ENCODE measurements at places on chromosomes 7 and 10.

DNA sequence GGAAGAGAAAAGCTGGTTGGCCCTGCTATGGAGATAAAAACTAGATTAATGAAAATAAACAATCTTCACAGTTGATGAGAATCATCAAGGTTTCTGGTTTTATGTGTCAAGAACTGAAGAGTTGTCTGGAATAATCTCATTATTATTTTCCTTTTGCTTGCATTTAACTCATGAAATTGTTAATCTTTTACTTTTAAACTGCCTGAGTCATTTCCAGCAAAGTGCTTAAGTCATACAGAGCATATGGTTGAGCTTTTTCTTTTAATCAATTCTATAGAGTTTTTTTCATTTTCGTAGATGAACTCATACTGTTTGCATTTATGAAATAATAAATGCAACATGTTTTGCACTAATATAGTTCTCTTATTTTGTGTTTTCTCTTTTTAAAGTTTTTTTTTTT, 747.9 kb downstream of the NXPH1 start:
- DNase-seq, result no peak

DNA sequence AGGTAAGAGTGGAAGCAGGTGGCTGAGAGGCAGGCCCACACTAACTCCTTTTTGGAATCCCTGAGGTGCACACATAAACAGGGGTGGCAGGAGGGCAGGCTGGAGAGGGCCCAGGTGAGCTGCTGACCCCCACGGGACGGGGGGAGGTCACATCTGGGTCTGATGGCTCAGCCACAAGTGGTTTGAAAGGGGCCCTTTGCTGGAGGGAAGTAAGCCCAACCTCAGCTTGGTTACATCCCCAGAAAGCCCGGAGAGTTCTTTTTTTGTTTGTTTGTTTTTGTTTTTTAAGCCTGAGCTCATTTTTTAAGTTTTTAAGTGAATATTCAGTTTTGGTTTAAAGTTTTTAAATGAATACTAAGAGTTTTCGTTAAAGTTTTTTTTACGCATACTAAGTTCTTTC, 72.8 kb upstream of the CUX1 start:
- DNase-seq, result no peak

DNA sequence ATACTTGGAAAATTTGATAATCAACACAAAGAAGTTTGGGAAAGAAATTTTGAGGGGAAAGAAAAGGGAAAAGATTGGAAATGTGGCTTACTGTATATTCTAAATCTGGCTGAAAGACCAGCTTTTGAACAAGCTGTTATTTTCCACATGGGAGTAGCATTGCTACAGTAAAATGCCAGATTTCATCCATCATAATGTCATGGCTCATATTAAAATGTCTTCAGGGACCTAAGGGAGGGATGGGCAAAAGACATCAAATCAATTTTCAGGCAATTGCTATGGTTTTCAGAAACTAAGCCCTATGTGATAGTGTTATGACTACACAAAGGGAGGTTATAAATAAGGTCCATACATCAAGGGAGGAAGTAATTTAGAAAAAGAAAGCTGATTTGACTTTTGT, 1116.9 kb upstream of the CELF2 start:
- no peak for DNase-seq

DNA sequence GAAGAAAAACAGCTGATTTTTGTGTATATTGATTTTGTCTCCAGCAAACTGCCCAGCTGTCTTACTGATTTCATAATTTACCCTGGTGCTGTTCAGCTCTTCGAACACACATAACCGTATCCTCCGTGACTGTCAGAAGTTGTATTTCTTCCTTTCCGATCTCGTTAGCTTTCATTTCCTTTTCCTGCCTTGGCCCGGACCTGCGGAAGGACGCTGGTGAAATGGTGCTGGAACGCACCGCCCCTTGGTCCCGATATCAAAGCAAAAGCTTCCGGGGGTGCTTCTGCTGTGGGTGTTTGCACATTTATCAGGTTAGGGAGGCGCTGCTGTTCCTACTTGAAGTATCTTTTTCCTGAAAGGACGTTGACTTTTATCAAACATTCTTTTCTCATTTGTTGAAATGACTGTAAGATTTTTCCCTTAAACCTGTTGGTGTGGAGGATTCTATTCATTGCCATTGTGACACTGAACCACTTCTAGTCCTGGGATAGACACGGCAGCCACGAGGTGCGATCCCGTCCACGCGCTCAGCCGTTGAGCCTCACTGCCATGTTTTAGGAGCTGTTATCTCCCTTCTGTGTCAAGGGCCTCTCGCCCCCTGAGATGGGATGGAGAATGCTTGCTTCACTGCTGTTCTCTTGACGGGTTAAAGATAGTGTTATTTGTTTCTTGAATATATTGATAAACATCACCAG, 72.6 kb downstream of the FOXL3 start:
- DNase-seq, result peak; percentile 31
